ENCODE measurements at places on chromosomes 12 and 14. TPM values are rescaled to one million over a fixed set of nuclear protein-coding genes. Genes with fewer than 3 reads are reported as not detected.
A peak's percentile ranks its signal among the peaks of the same experiment; 100 is the strongest.

The NFYB gene
- total RNA-seq = 13.3 TPM

The GABARAPL1 gene
- 233 TPM for total RNA-seq

The PGF gene
- total RNA-seq = not detected

The KRT77 gene
- total RNA-seq = not detected

The COQ10A gene
- 30.2 TPM for total RNA-seq

The GALNT9 gene
- not detected for total RNA-seq

DNA sequence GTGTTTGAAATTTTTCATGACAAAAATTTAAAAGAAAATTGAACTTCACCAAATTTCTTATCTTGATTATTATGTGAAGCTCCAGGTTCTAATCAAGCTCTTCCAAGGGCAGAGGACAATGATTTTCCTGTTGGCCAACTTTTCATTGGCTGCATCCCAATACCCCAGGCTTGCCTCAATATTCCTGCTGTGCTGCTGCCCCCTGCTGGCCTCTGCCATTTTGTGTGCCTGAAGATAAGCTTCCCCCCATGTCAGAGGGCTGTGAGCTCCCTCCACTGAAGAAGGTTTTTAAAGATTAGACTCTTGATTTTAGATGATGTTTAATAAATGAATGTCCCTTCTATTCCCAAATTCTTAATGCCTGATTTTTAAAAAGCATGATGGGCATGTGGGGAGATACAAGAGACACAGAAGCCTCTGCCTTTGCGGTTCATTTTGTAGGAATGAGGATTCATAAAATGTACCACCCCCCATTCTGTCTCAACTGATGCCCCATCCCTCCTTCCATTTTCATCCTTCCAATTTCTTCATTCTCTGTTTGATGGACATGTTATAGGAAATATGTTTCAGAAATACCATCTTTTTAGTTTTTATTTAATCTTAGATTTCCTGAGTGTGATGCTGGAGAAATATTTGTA is 76.7 kb upstream of the RGS6 start:
- DNase-seq = no peak

DNA sequence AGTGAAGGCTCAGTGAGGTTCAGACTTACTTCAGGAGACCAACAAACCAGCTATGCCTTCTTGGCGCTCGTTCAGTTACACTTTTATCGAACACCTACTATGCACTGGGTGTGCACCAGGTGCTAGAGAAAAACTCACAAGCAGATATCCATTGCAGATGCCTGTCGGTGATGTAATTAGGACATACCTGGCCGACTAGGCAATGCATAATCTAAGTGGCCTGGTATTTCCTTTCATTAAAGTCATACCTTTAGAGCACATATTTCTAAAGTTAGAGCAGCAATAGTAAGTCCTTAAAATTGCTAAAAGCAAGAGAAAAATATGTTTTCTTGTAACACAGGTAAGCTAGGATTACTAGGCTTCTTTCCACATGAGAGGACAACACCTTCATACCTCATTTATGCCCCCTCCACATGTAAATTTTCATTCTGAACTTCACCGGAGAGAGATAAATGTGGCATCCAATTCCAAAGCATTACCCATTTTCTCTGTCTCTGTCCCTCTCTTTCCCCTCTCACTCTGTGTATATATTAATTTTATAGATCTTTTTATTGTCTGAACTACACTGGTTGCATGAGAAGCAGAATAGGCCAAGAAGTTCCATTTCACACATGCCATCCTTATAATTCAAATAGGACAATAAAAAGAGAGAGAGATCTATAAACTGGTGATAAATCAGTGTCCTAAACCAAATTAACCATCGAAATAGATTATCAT is 242.2 kb downstream of the SPTSSA start:
- DNase-seq = no peak

GRCh38 chr12:95731519-95731958 is 59.0 kb downstream of the NTN4 start:
- DNase-seq = no peak

DNA sequence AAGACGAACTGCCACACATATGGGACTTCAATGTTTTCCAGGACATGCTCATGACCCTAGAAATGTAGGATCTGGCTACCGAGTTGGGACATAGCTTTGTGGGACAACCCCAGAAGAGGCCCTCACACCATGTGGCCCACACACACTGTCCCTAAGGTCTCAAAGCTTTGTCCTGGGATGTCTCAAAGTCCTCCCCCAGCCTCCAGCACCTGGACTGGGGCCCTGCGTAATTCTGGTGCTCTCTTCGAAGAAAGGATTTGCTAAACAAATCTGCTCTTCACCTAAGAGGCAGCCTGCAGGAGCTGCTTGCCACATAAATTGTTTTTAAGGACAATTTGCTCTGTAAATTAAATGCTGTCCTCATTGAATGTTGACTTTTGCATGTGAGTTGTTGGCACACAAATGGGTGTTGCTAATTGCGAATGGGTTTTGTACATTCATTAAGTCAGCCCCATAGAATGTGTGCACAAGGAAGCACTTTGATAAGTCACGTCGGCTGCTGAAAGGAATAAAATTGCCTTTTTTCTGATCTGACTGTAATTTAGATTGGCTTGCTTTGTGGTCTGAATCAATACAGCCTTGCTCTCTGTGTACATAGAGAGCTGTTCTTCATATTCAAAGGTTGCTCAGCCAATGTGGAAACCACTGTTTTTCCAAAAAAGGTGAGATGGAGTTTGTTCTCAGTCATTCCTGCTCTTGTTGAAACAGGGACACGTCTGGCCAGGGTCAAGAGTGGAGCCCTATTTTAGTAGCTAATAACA is 161.6 kb upstream of the PWP1 start:
- DNase-seq = no peak

DNA sequence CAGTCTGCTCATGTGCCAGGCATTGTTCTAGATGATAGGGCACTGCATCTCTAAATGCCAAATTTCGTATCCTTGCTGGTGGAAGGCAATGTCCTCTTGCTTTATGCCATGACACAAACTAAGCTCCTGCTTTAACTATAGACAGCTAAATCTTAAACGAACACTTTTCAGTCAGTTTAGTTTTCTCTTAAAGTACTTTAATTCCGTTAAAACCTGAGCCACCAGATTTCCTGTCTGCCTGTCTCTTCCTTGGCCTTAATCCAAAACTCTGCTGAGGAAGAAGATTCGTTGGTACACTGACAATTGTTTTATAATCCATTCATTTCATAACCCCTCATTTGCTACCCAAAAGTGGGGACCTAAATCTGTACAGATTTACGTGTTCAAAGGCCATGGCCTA is 194.4 kb upstream of the BCL2L14 start:
- DNase-seq = peak; percentile 23

DNA sequence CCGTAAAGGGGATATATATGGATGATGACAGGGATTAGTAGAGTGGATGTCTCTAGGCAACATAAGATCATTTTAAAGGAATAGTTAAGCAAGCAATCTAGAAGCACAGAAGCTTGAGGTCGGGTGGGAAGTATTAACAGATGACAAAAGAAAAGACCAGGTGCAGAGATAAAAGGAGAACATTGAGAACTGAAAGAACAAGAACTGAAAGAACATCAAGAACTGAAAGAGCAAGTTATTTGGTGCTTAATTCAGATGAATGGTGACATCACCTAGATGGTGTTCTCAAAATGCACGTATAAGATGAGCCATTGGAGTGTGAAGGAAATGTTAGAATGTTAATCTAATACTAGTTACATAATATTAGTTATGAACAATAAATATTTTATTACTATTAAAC is 224.0 kb upstream of the PDE3A start:
- no peak for DNase-seq

DNA sequence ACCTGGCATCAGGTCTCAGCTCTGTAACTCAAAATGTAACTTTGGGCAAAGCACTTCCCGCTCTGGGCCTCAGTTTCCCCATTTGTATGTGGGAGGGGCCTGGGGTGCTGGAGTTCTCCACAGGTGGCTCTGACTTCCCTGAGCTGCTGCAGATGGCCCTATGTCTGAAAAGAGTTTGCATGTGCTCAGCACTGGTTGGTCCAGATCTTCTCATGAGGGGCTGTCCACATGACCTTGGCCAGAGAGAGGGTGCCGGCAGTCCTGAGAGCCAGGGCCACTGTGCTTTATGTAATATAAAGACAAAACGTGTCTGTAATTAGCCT is 7.2 kb upstream of the CACNA2D4 start:
- DNase-seq = no peak

GRCh38 chr14:32426586-32427388 is 97.7 kb downstream of the AKAP6 start:
- no peak for DNase-seq
